Smooth muscle cell of the brain vasculature (primary cell): ENCODE measurements at places on chromosomes 11 and 22.

- DNase-seq, result no peak
Observed at GRCh38 chr11:81869351-81870065, 864.2 kb downstream of the FAM181B start.

GRCh38 chr11:47201015-47201414 is 13.8 kb upstream of the DDB2 start:
- no peak for DNase-seq

- peak; percentile 18 for DNase-seq
Observed at GRCh38 chr22:19666673-19667593, 47.4 kb upstream of the SEPTIN5 start.

GRCh38 chr11:133147625-133148024 is 384.7 kb downstream of the OPCML start:
- DNase-seq, result no peak

GRCh38 chr11:57269571-57270021 is 32.5 kb upstream of the APLNR start:
- DNase-seq, result no peak

- no peak for DNase-seq
Observed at GRCh38 chr22:47512617-47513016, 750.2 kb downstream of the TBC1D22A start.

- no peak for DNase-seq
Observed at GRCh38 chr11:95793116-95793515, 2.8 kb downstream of the CEP57 start.

DNA sequence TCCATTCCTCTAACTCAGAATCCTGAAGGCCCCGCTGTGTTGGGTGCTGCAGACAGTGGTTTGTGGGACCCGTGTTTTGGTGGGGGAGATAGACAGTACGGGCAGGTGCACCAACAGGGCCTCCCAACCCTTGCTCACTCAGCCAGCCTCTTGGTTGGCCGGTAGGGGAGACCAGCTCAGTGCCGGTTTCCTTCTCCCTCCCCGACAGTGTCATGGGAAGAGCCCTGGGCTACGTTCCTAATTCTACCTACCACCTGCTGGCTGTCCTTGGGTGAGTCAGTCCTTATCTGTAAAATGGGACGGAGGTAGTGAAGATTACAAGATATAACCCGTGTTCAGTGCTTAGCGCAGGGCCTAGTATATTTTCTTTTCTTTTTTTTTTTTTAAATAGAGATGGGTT is 5.9 kb downstream of the TMEM134 start:
- no peak for DNase-seq

DNA sequence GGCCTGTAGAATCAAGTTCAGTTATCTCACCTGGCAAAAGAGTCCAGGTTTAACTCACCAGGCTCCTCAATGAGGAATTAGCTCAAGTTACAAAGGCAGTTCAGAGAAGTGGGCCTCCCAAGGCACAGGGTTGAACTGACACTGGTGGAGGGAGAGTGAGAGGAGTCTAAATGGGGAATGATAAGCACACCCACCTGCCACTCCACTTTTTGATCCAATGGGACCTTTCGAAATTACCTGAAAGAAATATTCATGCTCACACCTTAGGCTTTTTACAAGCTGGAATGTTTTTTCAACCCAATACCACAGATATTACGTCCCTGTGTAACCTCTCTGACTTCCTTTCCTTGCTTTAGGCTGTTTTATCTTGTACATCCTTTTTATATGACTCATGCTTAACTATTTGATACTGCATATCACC is 642.7 kb upstream of the TENM4 start:
- DNase-seq, result no peak

- no peak for DNase-seq
Observed at GRCh38 chr11:103167166-103167565, 57.9 kb downstream of the DYNC2H1 start.

DNA sequence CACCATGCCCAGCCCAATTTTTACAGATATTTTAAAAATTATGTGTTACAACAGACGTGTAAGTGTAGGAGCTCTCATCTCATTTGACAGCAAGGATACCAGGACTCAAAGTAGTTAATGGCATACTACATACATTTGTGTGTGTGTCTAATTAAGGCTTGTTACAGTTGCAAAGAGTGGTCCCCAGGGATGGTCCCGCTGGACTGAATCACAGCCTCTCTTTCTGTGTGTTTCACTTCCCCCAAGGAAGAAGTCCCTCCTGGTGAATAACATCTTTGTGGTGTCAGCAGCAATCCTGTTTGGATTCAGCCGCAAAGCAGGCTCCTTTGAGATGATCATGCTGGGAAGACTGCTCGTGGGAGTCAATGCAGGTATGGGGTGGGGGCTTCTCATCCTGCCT is 17.2 kb downstream of the SLC2A11 start:
- DNase-seq, result no peak

GRCh38 chr11:92397221-92397755 is 172.7 kb downstream of the FAT3 start:
- no peak for DNase-seq

DNA sequence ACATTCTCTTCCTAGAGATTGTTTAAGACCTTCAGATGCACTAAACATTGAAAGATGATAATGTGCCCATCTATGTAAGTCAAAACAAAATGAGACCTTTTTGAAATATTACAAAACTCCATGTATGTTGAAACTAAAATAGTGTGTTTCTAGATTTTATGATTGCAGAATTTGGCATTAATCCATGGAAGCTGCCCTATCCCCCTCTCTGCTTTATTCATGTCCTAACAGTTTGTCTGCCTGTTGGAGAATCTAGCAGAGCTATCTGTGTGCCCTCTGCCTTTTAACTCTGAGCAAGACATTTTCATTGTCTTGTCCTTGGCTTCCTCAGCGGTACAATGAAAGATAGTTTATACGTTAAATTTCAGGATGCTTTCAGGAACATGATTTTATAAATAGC is 105.5 kb downstream of the FAT3 start:
- no peak for DNase-seq

GRCh38 chr22:28812516-28812915 is 12.1 kb upstream of the XBP1 start:
- DNase-seq, result no peak

DNA sequence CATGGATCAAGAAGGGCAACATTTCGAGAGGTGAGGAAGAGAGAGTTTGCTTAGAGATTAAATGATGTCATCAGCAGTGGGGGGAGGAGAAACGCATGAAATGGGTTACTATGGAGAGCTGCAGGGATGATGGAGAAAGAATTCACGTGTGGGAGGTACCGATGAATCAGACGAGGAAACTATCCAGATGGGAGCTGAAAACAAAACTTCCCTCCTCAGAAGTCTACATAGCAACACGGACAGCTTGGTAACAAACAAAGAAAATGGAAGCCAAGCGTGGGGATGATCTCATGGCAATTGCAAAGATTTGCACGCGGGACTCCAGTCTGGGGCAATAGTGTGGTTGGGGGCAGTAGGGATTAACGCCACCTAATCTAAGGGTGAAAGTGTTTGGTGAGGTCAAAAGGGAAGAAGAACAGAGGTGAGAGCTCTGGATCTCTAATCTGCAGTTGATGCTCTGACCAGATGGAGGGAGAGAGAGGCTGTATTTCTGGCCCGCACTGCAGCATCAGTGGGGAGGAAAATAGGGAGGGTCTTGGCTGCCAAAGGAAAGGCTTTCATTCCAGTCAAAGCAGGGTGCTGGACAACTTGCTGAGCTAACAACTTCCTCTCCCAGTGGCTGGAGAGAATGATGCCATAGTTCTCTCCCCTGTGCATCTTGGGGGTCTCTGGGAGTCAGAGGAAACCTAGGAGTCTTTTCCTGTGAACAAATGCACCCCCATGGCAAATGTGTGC is 43.4 kb upstream of the CSNK2A3 start:
- no peak for DNase-seq
